Thoracic aorta (tissue), 2 donors: ENCODE measurements at places on chromosomes 5 and 9. TPM values are rescaled to one million over a fixed set of nuclear protein-coding genes. Genes with fewer than 3 reads are reported as not detected.

DNA sequence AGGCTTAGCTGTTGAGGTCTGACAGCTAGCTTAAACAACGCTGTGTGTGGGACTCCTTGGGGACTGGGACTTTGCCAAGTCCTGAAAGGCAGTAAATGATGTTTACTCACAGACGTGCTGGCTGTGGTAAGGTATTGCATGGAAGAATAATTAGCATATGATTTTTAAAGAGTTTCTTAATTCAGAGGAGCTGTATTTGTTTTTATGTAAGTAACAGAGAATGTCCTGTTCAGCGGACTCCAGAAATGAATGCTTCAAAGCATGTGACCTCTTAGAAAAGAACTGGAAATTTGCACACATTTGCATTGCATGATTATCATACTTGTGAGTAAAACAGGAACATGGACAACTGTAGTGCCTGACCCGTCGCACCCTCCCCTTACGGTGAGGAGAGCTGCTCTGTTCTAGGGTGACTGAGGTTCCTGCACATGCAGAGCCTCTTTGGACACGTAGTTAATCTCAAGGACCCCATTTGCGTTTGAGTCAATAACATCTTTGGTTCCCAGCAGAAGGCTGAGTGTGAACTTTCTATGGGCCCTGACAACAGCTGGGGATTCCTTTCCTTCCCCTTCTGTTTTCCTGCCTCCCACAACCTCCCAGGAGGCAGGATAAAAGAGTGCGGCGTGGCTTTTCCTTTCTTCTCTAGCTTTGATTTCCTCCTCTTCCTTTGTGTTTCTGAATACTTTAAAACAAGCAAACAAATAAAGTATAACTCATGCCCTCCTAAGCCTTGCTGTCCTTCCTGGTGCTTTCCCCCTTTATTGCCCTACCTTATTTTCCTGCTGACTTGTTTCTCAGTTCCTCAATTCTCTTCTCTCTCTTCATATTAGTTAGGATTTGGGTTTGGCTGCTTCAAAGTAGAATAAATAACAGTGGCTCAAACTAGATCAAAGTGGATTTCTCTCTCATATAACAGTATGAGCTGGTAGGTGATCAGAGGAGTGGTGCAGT is 157.2 kb upstream of the CD180 start:
- DNase-seq = no peak
- H3K4me3 ChIP-seq = no peak overlapping the region
- H3K36me3 ChIP-seq = no peaks in the 10 kb centered on the region
- H3K27ac ChIP-seq = no peak overlapping the region
- no peaks in the 10 kb centered on the region for H3K27me3 ChIP-seq

FOXD4 gene
- total RNA-seq = 0.28 TPM

GRCh38 chr5:124398460-124398859 is 348.0 kb downstream of the ZNF608 start:
- no peak overlapping the region for H3K27ac ChIP-seq
- H3K4me3 ChIP-seq = no peak overlapping the region
- H3K4me1 ChIP-seq = peaks cover 5% of the 10 kb centered on the region

ANGPTL2 gene
- 18.6 TPM for total RNA-seq

DNA sequence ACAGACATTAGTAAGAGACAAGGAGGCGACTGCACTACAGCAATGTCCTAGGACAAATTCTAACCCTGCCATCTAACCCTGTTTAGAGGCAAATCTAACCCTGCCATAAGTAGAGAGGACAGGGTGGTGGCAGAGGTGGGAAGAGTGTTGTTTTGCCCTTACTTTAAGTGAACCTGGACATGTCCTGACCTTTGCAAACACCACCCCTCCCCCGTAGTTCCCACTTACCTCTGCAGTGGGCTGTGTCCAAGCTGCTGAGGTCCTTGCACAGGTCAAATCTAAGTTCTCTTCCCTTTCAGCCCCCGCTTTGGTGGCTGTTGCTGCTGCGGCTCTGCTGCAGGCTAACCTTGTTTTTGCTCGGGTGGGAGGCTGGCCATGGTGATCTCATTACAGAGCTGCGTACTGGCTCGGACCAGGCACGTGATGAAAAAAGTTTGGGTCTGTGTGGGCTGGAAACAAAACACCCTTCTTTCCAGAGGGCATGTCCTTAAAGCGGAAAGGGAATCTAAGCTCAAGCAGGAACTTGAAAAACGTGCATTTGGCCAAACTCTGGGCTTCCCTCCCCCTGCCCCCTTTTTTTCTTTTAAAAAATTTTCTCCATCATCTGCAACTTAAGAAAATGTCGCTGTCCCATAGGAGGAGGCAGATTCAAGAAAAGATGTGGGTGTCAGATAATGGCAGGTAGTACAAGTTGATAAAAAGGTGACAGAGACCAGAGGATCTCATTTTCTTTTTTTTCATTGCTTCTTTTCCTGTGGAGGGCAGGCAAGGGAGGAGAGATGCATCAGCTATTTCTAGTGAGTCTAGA is at the start of gene FAXDC2:
FAXDC2 (minus strand) TSS at position 349 of the 808 bp plus-strand sequence. CDS start 12,425 bp downstream, outside the sequence.
- peaks cover 12% of the 10 kb centered on the region for H3K4me1 ChIP-seq
- H3K36me3 ChIP-seq = no peaks in the 10 kb centered on the region
- no peaks in the 10 kb centered on the region for H3K27me3 ChIP-seq
- H3K4me3 ChIP-seq = peak within 1 kb of the TSS; percentile 73

SMAD5 gene
- total RNA-seq = 29.0 TPM
